Activated effector memory CD4-positive, alpha-beta T cell treated with Interleukin-2 at 50 U/mL for 16 hours (primary cell): ENCODE measurements at places on chromosomes 4 and X.

GRCh38 chr4:183797011-183797444 lies 108.1 kb upstream of the STOX2 start:
- no peak for DNase-seq

GRCh38 chr4:27368781-27369180 lies 508.1 kb downstream of the STIM2 start:
- DNase-seq, result no peak

DNA sequence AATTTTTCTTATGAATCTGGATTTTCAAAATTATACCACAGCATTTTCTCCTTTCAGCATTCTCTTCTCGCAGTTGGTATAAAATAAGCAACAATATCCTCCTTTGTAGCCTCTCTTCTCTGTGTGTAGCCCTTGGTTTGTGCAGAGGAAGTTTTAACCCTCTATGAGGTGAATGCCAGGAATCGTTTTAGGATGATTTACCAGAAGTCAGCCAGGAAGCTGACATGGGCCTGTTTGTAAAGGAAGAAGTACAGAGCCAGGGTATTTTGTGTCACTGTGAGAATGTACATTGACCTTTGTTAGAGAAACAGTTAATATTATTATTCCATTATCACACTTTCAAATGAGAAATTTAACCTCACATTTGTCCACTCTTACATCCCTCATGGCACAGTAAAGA lies 88.9 kb upstream of the RPL34 start:
- no peak for DNase-seq

- no peak for DNase-seq
Observed at GRCh38 chrX:703866-704265, 73.3 kb downstream of the SHOX start.

- no peak for DNase-seq
Observed at GRCh38 chrX:40273356-40274050, 175.7 kb upstream of the BCOR start.

GRCh38 chrX:134761788-134762187 lies 103.5 kb upstream of the PLAC1 start:
- DNase-seq, result no peak

DNA sequence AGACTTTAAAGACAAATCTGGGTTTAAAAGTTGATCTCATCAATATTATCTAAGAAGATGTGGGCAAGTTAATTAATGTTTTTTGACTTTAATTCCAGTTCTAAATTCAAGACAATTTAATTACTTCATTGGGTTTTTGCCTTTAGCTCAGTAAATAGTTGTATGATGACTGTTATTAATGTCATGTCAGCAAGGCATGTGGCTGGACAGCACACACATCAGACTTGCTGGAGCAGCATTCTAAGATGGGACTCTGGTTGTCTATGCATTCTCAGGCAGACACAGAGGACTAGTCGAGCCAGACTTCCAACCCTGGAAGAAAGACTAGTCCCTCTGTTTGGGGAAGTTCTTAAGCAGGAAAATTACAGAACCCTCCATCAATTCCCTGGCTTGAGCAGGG lies 180.7 kb upstream of the GK2 start:
- DNase-seq, result no peak

DNA sequence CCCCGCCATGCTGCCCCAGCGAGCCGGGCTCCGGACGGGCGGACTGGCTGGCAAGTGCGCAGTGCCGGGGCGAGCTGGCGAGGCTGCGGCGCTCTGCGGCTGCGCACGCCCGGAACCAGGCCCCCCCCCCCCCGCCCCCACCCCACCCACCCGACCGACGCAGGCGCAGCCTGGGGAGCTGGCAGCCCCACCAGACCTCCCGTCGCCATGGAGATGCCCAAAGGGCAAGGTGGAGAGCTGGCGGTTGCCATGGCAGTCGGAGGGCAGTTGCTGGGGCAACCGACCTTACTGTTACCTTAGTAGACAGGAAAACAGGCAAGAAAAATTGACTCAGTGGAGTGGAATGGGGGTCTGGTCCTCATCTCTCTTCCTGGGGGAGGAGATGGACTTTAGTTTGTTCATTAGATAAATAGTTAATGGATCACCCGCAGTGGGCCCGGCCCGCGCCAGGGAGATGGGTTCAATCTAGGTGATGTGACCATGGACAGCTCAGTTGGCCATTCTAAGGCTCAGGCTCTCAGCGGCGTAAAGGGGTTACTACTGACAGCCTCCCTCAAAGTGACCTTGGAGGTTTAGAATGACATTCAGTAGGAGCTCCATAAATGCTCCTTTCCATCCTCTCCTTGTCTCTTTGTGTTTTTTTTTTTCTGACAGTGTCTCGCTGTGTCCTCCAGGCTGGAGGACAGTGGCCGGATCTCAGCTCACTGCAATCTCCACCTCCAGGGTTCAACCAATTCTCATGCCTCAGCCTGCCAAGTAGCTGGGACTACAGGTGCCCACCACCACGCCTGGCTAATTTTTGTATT lies at the start of gene PCSK1N:
Gene PCSK1N (minus strand): TSS at position 87 of the 806 bp plus-strand sequence. CDS start 78 bp downstream, at position 9.
- DNase-seq, result no peak
